ENCODE measurements at places on chromosomes 1 and 21.

DNA sequence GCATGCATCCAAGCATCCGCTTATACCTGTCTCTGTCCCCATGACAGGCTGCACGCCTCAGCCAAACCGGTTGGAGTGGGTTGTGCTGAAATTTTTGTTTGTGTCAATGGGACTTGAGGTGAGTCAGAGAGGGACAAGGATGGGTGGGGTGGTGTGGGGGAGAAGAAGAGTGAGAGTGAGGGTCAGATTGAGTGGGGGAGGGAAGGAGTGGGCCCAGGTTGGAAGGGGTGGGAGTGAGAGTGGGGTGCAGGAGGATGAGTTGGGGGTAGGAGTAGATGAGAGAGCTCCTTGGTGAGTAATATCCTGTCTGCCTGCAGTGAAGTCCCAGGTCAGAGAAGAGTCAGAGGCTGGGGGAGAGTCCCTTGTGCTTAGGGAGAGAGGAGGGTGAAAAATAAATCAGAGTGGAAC lies 3.3 kb upstream of the NECTIN4 start:
- DNase-seq, result peak; percentile 51

DNA sequence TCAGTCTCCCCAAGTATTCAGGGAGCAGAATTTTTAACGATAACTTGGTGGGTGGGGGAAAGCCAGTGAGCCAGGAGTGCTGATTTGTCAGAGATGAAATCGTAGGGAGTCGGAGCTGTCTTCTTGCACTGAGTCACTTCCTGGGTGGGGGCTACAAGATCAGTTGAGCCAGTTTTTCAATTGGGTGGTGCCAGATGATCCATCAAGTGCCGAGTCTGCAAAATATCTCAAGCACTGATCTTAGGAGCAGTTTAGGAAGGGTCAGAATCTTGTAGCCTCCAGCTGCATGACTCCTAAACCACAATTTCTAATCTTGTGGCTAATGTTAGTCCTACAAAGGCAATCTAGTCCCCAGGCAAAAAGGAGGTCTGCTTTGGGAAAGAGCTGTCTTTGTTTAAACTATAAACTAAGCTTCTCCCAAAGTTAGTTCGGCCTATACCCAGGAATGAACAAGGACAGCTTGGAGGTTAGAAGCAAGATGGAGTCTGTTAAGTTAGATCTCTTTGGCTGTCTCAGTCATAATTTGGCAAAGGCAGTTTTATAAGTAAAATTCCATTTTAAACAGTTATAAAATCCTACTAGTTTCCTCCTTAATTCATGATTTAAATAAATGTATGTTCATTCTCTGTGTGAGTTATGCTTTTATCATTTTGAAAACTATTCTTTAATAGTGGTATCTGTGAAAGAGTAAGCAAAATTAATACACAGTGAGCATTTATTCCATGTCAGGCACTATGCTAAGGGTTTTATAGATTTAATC lies 51.7 kb downstream of the SLC16A1 start:
- peak; percentile 52 for DNase-seq

DNA sequence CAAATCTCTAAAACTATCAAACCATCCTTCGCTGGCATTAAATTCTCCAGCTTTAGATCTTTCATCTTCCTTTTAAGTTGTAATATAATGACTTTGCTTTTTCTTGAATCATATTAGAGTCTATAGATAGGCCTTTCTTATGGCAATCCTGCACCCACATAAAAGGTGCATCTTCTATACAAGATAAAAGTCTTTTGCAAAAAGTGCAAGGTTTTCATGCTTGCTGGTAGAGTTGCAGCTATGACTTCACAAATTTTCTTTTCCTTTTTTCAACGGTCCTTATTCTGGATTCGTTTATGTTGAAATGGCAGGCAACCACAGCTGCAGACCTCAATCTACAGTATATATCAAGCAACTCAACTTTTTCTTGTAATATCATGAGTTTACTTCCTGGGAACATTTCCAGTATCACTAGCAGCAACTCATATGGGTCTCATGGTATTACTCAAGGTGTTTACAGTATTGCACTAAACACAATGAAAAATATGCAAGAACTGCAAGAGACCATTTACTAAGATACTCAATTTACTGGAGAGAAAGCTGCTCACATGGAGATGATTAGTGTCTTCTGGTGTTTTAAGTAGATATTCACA lies 22.1 kb downstream of the OMA1 start:
- DNase-seq, result no peak

GRCh38 chr1:186772228-186772627 lies 56.5 kb upstream of the PLA2G4A start:
- DNase-seq, result no peak

DNA sequence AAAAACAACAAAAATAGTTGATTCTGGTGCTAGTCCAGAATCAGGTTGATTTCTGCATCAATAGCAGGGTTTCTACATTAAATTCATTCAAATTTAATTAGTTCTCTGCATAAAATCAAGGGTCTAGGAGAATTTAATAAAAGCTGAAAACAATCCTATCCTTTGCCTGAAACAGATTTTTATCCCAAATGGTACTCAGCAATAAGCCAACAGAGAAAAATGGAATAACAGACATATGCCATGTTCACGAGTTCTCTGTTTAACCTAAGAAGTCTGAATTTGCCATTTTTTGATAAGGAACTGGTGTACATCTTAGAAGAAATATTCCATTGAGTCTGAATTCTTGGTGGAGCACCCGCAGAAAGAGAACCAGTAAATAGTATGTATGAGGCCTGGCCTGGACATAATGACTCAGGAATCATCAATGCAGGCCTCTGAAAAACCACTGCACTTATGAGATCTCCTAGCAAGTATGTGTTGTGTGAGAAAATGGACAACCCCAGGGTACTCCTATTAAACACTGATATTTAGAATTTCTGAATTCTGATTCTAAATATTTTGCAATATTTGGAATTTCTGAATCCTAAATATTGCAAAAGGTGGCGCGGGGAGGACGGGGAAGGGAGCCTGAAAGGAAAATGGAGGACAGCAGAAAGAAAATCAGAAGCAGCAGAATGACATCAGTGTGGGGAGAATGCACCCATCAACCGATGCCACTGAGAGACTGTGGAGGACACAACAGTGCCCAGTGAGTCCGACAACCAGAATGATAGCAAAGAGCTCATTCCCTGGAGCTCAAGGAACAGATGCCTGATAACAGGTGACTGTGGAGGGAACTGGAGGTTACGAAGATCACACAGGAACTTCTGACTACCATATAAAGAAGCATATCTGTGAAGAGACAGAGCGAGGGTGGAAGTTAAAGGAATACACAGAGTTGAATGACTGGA lies 97.6 kb downstream of the APP start:
- no peak for DNase-seq

DNA sequence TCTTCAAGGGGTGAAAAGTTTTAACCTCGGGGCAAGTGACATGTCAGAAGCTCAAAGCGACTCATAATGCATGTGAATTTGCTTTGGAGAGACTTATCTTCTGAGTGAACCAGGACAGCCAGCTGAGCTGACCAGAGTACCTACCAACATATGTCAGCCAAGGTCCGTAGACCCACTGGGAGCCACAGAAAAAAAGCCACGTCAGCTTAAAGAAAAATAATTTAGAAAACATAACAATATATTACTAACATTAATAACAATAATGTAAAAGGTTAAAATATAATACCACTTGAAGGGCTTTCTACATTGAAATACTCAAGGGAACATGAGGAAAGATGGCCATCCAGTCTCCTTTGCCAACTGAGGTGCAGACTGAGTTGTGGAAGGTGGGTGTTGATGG lies 6.9 kb downstream of the PEX19 start:
- no peak for DNase-seq

DNA sequence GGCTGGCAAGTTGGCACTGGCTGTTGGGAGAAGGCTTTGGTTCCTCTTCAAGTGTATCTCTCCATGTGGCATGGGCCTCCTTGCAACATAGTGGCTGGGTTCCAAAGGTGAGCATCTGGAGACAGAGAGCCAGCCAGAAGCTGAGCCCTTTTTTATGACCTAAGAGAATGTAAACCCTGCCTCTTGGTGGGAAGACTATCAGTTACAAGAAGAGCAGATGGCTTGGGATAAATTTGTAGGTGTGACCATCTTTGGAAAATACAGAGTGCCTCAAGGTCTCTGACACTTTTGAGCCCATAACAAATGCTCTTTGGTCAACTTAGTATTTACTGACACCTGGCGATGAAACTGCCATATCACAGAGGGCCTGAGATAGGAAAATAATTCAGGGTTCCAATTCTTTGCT lies 31.4 kb upstream of the PRELP start:
- DNase-seq, result no peak

- no peak for DNase-seq
These were observed 29.5 kb downstream of the DOP1B start for GRCh38 chr21:36186081-36186480.

- DNase-seq, result no peak
These were observed 163.4 kb upstream of the CACNA1E start for GRCh38 chr1:181319907-181320306.

- no peak for DNase-seq
These were observed 2.9 kb downstream of the ZBTB40 start for GRCh38 chr1:22454476-22455056.

DNA sequence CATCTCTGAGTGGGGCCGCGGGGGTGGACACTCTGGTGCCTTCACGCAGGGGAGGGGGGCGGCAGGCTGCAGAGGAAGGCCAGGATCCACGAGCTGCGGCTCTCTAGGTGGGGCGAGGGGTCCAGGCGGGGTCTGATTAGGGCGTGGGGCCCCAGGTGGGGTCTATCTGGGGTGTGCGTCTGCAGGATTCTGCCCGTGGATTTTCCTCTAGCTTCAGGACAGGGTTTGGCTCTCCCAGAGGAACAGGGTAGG lies 6.3 kb downstream of the JMJD4 start:
- DNase-seq, result no peak

DNA sequence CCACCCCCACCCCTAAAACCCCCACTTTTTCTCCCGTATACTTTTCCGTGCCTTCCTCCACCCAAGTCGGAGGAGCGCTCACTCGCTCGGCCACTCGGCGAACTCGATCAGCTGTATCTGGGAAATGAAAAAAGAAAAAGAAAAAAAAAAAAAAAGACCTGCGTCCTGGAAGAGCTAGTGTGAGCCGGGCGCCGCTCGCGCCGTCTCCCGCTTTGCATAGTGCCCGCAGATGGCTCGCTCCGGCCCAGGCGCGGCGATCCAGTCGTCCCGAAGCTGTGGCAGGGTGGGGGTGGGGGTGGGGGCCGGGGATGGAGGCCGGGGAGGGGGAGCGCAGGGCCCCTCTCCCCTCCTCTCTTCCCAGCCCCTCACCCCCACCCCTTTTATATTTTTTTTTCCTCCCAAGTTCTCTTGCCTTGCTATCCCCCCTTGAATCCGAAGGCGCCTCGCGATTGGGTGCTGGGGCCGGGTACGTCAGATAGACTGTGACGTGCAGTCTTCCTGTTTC lies 299 bp upstream of the PROX1 start:
- peak; percentile 52 for DNase-seq

GRCh38 chr1:51506537-51506936 lies 12.5 kb downstream of the EPS15 start:
- DNase-seq, result no peak

DNA sequence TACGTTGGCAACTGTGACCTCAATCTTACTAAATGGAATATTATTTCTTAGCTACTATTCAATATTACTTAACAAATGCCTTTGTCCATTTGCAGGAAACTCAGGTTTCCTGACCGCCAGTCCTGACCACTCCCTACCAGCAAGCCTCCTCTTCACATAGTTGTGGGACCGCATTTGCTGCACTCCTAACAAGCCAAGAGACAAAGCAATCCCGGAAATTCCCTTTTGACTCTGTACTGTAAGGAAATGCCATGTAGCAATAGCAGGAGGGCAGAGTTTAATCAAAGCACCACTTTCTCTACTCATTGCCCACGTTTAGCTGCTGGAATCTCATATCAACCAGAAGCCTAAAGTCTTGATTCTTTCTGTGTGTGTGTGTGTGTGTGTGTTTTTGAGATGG lies 28.1 kb upstream of the ACBD6 start:
- DNase-seq, result no peak

DNA sequence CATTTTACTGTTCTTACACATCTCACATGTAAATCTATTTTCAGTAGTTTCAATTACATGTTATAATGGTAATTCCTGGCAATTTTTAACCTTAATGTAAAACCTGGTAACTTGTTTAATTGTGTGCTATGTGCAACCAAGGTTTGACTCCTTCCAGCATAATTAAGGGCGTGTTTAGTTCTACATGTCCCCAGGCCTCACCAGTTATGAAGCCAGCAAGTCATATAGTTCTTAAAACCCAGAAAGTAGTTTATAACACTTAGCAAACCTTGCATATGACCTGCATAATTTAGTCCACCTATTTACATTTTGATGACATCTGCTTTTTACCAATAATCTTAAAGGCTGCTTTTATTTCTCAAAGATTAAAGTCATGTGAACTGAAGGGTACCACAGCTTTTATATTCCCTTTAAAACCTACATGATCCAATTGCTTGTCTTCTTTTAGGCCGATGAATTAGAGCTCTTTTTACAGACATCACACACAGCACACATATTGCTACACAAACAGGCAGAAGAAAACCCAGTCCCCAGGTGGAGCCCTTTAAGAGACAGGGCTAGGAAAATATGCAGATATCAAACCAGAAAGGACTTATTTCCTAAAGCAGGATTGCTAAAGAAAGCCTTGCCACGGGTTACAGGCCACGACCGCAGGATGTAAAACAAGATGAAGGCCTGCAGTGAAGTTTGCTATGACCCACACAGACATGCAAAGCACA lies 23.2 kb upstream of the SYCP1 start:
- no peak for DNase-seq

- no peak for DNase-seq
These were observed 2.1 kb downstream of the TMEM240 start for GRCh38 chr1:1538334-1538733.

DNA sequence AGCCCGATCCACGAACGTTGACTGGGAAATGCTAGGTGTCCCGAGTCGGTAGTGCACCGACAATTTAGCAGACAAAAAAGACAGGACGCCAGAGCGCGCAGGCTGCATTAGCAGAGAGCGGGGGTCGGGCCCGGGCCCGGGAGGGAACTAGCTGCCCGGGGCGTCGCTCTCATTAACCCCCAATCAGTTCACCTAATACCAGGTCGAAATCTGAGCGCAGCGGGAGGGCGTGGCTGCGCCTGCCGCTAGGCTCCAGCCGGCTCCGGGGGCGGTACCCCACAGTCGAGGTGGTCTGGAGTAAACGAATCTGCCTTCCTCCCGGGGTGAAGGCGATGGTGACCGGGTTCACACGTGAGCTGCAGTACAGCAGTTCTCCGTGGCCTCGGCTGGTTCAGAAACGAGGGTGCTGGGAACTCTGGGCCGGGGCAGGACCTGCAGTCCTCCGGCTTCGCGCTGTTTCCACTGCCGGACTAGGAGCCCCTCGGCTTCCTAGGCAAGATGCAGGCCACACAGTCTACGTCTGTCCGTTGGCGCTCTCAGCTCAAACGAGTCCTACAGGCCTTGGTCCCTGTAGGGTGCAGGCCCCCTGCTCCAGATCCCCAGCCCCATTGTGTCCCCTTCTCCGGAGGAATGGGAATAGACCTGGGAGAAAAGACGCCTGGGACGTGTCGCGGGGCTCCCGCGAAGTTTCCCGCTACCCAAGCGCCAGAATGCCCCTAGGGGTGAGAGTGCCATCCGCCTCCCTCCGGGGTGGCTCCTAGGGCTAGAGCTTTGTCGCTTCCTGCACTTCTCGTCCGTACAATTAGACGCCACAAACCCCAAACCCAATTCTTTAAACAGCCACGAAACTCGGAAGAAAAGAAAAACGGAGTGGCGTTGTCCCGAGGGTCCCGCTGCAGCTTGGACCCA lies 2.0 kb downstream of the GFI1 start:
- peak; percentile 83 for DNase-seq
